Epithelial cell of proximal tubule (primary cell): ENCODE measurements at places on chromosomes 6 and 20. TPM values are rescaled to one million over a fixed set of nuclear protein-coding genes. Genes with fewer than 3 reads are reported as not detected.

DNA sequence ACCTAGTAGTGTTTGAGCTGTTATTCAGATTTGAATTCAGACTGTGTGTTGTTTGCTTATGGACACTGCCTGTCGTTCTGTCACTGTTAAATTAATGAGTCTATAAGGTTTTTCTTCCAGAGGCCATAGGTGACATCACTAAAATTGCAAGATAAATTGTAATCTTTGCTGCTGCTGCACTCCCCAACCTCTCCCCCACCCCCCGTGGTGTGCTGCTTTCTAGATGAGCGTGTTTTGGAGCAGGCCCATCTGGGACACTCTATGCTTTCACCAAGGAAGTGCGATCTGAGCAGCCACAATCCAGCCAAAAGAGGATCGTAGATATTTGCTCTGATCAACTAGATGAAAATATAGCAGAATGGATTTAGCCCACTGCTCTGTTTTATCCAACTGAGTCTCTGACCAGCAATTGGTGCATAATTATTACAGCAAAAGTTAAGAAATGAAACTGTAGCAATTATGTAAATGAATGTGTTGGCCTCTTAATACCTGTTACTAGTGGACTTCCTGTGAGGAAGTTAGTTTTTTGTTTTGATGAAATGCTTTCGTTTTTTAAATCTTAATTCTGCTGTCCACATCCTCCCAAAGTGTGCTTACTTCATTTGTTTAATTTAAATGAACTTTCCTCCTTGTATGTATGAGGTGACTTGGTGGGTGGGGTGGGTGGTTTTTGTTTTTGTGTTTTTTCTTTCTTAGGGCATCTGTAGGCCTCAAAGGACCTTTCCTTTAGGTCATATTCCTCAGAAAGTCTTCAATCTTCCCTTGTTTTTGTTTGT, 58.1 kb downstream of the RPRD1B start:
- no peak for DNase-seq

MRPL14 gene
- 95.5 and 167 TPM in 2 replicates for total RNA-seq

DNA sequence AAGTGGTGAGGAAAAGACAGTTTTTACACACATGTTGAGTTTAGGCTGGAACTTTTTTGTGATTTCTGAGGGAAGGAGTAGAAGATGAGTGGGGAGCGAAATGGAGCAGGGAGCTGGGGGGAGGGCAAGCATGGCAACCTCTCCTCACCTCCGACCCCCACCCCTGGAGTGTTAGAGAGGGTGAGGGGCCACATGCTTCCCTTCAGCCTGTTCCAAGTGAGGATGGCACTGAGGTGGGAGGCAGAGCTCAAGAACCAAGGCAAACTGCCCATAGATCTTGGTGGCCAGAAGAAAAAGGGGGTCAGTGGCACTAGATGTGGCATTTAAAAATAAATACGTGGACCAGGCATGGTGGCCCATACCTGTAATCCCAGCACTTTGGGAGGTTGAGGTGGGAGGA, 4.8 kb downstream of the TTBK1 start:
- DNase-seq, result no peak

OR2B2 gene
- not detected in 2 replicates for total RNA-seq

RAB44 gene
- total RNA-seq, result under 0.01 TPM in 1 of 2 replicates, not detected in the other

- DNase-seq, result no peak
These were observed 13.7 kb downstream of the TBXT start for GRCh38 chr6:166153966-166154365.
